ENCODE measurements at places on chromosomes 5 and 9.

DNA sequence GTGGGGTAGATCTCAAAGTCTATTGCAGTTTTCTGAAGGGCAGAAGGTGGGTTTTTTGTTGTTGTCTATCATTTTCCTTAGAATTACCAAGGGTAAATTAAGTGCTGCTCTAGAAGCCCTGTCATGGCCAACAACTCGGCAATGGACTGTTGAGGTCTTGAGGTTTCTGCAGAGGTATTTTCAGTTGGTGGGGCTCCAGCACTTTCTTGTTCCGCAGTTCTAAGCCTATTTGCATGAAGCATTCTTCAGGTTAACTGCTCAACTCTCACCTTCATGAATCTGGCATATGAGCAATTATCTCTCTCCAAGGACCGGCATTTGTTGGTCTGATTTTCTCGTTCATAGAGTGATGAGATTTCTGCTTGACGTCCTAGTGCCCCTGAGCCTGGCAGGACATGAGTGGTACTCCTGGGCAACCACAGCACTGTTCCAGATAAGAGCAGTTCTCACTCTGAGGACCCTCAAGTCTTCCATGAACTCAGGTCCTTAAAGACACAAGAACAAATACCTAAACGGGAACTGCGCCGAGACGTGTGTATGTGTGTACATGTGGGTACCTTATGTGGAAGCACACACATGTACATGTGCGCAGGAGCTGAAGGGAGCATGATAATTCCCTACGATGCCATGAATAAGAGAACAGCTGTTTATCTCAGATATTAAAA lies 544.5 kb downstream of the CSNK1G3 start:
- no peak for DNase-seq

DNA sequence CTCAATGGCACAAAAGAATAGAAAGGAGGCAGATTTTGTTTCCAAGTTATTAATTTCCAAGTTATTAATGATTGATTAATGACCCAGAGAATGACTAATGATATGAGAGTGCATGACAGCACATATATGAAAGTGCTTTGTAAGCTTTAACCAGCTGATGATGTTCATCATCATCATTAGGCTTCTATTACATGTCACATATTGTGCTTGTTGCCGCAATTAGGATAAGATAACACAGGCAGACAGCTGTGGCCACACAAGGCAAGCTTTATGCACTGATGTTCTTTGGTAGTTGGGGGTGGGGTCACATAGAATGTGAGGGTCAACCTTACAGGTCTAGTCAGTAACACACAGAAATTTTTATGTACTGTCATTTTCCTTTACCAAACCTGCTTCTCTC lies 219.7 kb downstream of the TRPM3 start:
- no peak for DNase-seq

- DNase-seq: no peak
Measured at GRCh38 chr9:114002271-114002985, 75.7 kb downstream of the AMBP start.

DNA sequence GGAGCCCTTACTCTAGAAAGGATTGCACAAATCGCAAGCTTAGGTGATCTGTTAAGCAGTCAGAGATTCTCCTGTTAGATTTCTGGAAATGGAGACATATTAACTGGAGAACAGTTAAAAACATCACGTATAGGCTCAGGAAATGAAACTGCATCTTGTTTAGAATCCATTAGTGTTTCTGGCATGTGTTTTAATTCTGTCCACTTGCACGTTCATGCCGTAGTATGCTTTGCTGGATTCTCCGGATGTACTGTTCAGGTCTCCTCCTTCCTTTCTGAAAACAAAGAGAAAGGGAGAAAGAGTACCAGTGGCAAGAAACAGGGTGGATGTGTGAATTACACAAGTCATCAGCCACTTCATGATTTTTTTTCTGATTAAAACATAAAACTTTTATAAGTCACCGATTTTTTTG lies 2.5 kb upstream of the RGMB start:
- DNase-seq: no peak

GRCh38 chr5:152514827-152515397 lies 109.8 kb upstream of the NMUR2 start:
- DNase-seq: no peak

DNA sequence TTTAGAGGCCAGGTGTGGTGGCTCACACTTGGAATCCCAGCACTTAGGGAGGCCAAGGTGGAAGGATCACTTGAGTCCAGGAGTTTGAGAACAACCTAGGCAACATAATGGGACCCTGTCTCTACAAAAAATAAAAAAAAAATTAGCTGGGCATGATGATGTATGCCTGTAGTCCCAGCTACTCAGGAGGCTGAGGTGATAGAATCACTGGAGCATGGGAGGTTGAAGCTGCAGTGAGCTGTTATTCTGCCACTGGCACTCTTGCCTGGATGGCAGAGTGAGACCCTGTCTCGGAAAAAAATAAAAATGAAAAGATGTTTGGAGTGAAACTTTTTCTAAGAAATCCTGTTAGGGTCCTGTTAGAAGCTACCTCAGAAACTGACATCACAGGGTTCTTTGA lies 24.2 kb downstream of the OCLN start:
- no peak for DNase-seq

GRCh38 chr9:135612437-135612836 lies 26.9 kb downstream of the GLT6D1 start:
- no peak for DNase-seq

DNA sequence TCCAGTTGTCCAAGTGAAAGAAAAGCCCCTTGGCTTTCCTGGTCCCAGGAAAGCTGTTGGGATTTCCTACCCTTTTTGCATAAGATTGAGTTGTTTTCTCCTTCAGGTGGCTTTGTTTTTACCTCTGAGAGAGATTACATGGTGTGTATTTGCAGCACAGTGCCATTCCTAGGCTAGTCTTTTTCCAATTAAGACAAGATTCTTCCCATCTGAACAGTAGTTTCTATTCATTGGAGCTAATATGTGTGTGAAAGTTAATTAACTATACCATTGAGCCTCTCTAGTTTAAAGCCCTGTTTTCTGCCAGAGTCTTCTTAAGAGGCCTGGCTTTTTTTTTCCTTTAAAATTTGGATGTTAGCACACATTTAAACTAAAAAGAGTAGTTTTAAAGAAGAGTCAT lies 20.1 kb downstream of the MSANTD3 start:
- no peak for DNase-seq

DNA sequence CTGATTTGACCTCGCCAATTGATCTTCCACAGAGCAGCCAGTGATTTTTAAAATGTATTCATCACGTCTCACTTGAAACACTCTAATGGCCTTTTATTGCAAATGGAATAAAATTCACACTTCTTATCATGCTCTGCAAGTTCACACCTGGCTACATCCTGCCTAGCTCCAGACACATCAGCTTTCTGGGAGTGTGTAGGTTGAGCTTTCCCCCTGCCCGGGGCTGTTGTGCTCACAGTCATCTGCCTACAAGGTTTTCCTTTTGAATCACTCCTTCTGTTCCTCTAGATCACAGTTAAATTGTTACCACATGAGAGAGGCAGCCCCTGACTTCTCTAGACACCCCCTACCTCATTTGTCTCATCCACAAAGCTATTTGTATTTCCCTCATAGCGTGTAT lies 674.5 kb downstream of the PRELID2 start:
- no peak for DNase-seq

DNA sequence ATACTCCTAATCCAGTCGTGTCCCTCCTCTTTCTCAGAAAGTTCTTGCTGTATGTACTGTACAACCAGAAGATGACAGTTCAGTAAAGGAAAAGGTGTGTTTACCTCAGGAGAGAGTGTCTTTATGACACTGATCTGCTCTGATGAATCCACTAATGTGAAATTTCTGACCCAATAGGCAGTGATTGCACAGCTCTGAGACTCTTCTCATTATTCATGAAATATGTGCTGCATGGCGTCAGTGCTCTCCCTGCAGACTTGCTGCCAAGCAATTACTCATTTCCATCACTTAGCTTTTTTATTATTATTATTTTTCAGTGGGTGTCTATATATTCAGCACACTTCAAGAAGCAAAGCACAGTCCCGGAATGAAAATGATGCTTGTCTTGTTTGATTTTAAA lies 389.0 kb downstream of the RASEF start:
- no peak for DNase-seq

DNA sequence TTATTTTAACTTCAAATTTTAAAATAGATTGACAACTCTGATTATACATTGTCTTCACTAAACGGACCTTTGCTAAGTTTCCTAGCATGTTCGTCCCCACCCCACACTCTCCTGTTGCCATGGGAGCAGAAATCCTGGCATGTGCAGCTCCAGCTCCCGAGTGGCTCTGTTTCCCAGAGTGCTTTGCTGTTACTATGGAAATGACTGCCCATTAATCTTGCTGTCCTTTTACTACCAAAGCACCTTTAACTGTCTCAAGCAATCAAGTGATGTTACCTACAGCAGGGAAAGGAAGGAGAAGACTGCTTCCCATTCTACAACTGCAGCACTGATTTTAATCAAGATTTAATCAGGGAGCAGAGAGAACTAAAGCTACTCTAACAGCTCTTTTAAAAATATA lies 212.0 kb upstream of the KIF2A start:
- peak; percentile 22 for DNase-seq

DNA sequence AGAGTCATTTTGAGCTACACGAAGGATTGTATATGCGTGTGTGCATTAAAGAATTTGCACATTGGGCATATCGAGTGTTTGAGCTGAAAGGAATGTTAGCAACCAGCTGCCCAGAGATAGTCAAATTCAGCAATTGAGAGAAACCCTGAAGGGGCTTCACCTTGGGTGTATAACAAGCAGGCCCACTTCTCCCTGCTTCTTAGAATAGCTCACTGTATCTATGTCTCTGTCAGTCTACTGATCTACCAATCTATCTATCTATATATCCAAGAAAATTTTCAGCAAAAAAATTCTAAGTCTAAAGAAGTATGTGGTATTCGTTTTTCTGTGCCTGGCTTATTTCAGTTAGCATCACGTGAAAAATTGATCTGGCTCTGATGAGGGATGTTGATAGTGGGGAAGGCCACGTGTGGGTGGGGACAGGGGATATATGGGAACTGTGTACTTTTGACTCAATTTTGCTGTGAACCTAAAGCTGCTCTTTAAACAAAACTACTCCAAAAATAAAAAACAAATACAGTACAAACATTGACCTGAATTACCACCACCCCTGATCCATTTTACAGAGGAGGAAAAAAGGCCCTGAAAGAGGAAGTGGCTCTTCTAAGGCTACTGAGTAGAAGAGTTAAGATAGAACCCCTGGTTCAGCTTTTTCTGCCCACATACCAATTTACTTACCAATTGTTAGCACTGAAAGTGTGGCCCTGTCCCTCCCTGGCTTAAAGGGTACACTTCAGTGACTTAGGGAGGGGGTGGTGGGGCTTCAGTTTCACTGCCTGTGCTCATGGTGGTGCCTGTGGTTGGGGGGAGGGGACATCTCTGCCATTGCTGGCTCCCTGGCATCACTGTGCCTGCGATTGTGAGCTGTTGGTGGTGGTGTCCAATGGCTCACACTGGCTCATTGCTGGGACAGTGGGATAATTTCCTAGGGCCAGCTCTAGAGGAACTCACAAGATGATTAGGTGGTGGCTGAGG lies 141.8 kb downstream of the DOCK2 start:
- no peak for DNase-seq

DNA sequence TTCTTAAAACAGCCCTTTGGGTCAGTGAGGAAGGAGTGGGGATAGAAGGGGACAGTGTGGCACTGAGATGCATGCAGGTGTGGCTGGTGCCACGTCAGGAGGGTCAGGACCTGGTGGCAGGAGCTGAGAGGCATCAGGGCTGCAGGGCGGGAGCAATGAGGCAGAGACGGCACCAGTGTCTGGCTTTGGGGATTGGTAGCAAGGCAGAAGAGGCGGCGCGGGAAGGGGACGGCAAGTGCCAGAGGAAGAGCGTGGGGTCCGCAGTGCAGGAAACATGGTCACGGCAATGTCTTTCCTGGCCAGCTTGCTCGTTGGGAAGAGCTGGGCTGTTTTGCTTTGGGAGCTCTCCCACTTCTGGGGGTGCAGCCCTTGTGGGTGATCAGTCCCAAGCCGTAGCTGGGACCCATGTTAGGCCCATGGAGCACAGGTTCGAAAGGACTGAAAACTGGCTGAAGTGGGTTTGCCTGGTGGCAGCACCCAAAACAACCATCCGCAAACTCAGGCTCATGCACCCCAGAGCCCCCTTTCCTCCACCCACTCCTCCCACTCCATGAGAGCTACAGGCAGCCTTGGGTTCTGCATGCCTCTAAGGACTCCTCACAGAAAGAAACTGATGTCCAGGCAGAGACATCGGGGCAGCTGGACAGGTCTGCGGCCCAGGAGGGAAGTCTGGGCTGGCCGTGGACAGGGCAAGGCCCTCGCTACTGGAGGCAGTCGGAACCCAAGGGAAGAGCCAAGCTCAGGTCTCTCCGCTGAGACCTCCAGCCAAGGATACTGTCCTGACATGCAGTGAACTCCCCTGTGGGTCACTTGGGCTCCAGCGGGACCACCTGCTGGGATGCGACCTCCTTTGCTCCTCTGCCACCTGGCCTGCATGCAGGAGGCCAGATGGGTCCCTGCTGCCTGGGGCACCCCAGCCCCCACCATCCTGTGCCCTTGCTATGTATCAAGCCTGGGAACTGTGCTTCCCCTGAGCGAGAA lies 104.4 kb downstream of the ZNF354C start:
- no peak for DNase-seq

GRCh38 chr9:128819716-128820664 lies 1.7 kb downstream of the ENDOG start:
- DNase-seq: no peak

- no peak for DNase-seq
Measured at GRCh38 chr9:36192196-36192595, 1.5 kb downstream of the CLTA start.

GRCh38 chr5:10290438-10290837 lies 17.3 kb downstream of the CMBL start:
- no peak for DNase-seq

DNA sequence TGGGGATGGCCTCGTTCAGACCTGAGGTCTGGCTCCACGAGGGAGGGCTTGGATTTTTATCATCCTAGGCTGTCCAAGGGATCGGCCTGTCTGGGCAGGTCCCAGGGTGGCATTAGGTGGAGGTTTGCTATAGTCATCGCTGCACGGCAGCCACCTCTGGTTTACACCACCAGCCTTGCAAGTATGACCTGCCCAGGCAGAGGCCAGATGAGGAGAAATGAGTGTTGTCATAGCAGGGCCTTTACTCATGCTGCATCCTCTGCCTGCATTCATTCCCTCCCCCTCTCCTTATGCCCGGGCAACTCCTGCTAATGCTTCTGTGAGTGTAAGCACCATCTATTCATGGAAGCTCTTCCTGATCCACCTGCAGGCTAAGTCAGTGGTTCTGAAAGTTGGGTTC lies 15.3 kb upstream of the NDST1 start:
- DNase-seq: no peak

DNA sequence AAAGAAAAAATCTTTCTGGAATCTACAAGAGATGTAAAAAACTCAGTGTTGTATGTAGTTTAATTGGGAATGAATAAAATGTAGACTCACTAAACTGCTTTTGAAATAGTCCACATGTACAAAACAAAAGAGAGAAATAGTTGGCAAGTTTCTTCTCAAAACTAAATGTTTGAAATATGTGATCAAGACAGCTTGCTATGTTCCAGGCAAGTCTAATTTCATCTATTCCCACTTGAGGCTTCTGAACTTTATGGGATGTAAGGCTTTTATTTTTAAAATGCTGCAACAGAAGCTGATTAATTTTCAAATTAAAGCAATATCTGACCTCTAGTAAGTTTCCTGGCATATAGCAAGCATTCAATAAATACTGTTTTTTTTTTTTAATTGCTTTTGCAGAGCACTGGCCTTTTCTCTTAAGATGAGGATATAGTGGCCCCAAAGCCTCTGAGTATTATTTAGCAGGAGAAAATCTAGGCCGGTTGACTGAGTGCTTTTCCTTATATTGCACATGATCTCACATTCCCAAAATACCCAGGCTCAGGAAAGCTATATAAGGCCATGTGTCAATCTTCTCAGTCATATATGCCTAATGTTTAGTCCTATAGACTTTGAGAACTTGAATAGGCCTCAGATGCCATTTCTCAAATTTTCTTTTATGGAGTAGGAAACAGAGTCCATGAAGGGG lies 183.2 kb downstream of the NTRK2 start:
- no peak for DNase-seq

Data from NCI-H524 treated with DMSO at 0.1 percent for 48 hours (cell line).